ENCODE measurements at places on chromosomes 5 and 9.

DNA sequence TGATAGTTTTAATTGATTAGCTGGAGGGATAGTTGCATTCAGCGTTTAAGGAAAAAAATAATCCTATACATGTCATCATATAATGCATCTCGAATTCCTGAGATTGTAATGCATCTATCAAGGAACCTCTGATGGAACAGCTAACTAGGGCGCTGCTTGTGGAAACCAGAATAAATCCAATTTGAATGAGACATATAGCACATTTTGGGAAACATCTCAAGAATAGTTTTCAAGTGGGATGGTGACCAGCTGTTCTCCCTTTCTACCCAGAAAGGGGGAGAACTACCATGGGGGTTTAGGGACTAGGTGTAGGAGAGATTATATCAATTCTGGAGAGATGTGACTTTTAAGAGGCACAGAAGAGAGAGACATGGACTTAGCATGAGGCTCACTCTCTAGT lies 319.3 kb upstream of the BRINP1 start:
- no peak for DNase-seq

DNA sequence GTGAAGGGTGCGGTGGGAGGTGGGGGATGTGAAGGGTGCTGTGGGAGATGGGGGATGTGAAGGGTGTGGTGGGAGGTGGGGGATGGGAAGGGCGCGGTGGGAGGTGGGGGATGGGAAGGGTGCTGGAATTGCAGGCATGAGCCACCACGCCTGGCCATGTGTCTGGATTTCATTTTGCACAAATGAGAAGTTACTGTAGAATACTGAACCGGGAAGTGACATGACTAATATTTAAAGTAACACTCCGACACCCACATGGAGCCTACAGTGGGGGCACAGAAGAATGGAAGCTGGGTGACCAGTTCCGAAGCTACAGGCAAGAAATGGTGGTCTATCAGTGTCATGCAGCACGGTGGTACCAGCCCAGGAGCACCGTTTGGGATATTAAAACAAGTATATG lies 69.9 kb upstream of the SPTLC1 start:
- DNase-seq: no peak

- no peak for DNase-seq
These were observed 34.6 kb downstream of the USP20 start for GRCh38 chr9:129869585-129870501.

GRCh38 chr9:7234144-7234543 lies 476.4 kb downstream of the KDM4C start:
- peak; percentile 66 for DNase-seq

- no peak for DNase-seq
These were observed 146.8 kb downstream of the SMC2 start for GRCh38 chr9:104240890-104241289.

GRCh38 chr5:55908804-55909203 lies 57.6 kb downstream of the IL31RA start:
- no peak for DNase-seq

DNA sequence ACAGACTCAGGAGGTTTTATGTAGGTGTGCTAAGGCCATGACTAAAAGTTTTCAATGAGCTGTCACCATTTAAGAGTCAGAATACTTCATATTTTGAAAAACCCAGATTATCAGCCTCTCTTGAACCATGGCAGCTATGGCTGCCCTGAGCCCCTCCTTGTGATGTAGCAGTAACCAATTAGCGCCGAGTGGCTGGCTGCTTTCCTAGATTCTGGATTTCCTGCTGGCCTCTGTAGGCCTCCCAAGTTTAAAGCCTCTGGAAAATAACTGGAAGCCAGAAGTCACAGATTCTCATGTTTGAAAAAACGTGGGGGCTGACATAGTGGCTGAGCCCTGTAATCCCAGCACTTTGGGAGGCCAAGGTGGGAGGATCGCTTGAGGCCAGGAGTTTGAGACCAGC lies 25.5 kb downstream of the DAB2IP start:
- DNase-seq: no peak

- no peak for DNase-seq
These were observed 48.5 kb downstream of the MFAP3 start for GRCh38 chr5:154087260-154087659.

DNA sequence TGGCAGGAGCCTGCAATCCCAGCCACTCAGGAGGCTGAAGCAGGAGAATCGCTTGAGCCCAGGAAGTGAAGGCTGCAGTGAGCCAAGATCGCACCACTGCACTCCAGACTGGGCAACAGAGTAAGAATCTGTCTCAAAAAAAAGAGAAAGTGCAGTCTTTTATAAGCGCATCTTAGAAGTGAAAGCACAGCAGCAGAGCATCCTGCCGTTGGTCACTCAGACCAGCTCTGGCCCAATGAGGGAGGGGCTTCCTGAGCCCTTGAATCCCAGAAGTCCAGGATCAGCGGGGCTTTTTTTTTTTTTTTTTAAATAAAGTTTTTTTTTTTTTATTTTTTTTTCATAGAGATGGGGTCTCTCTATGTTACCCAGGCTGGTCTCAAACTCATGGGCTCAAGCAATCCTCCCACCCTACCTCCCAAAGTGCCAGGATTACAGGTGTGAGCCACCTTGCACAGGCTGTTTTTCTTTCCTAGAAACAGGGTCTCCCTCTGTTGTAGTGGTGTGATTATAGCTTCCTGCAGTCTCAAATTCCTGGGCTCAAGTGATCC lies 42.3 kb downstream of the NAIF1 start:
- no peak for DNase-seq

GRCh38 chr5:52892242-52892878 lies 96.8 kb upstream of the ITGA2 start:
- DNase-seq: no peak

- DNase-seq: no peak
These were observed 144.6 kb upstream of the PCA3 start for GRCh38 chr9:76619640-76620039.

- peak; percentile 70 for DNase-seq
These were observed 91.8 kb downstream of the PDE6A start for GRCh38 chr5:149852641-149853330.

DNA sequence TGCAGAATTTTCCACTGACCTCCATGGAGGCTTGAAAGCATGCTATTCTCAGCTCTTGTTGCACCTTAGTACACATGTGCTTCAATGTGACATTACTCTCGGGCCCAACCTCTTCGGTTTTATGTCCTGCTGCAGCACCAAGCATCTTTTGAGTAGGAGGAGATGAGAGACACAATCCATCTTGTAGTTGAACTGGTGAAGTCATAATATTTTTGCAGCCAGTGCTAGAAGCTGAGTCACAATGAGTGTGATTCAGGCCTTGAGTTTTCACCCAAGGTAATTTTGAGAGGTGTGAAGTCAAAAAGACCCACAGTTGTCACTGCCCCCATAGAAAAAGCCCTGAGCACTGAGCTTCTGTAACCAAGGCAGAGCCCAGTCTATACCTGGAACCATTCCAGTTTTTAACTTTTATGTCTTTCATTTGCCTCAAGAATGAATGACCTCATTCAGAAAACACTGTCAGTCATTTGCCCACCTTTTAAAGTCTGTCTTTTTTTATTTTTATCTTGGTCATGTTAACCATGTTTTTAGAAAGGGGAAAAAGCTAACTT lies 117.7 kb downstream of the ZNF462 start:
- no peak for DNase-seq

GRCh38 chr9:33257276-33257675 lies 7.2 kb downstream of the BAG1 start:
- no peak for DNase-seq

DNA sequence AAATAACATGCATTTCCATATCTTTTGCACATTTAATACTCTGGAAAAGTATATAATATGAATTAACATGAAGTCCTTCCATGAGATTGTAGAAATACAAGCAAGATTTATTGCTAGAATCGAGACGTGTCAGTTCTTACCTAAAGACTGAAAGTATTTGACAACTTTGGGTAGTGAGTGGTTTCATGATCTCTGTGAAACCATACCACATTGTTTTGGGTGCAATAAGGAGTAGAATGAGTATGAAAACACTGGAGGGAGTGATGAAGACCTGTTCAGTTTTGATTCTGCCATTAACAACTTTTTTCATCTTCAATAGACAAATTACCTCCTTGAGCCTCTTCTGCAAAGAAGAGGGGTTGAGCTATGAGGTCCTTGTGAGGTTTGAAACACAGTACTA lies 133.7 kb downstream of the NUDT12 start:
- DNase-seq: no peak

DNA sequence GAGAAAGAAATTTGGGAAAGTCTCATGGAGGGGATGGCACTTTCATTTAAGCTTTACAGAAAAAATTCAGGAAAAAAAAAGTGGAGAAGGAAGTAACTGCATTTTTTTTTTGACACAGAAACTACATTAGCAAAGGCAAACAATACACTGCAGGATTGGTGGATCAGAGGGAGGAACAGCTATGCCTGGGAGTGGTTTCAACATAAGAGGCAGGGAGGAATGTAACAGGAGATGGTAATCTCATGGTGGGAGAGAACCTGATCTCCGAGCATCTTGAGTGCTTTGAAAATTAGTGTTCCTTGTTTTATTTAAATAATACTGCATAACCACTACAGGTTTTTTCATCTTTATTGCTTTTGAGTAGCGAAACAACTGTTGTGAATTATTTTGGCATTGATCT lies 249.4 kb downstream of the FAM170A start:
- no peak for DNase-seq

- no peak for DNase-seq
These were observed 24.2 kb downstream of the FAM78A start for GRCh38 chr9:131252120-131252519.

DNA sequence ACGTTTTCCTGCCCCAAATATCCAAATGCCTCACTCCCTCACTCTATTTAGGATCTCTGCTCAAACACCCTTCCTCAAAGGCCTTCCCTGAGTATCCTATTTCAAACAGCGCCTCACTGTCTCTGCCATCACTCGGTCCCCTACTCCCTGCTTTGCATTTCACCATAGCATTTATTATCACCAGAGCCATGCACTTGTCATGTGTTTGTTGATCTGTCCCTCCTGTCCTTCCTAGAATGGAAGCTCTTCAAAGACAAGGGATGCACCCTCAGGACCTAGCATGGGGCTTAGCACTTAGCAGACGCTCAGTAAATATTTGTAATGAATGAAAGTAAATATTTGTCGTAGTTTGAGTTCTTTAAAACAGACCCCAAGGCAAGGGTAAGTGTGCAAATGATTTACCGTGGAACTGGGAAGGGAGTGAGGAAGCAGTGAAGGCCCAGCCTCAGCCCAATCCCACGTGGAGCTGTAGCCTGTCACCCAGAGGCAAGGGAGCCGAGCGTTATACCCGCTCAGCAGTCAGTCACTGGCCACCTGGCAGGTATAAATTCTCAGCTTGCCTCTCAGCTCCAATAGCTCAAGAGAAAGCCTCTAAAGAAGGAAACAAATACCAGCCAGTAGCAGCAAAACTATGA lies 97.7 kb upstream of the KIF2A start:
- no peak for DNase-seq

DNA sequence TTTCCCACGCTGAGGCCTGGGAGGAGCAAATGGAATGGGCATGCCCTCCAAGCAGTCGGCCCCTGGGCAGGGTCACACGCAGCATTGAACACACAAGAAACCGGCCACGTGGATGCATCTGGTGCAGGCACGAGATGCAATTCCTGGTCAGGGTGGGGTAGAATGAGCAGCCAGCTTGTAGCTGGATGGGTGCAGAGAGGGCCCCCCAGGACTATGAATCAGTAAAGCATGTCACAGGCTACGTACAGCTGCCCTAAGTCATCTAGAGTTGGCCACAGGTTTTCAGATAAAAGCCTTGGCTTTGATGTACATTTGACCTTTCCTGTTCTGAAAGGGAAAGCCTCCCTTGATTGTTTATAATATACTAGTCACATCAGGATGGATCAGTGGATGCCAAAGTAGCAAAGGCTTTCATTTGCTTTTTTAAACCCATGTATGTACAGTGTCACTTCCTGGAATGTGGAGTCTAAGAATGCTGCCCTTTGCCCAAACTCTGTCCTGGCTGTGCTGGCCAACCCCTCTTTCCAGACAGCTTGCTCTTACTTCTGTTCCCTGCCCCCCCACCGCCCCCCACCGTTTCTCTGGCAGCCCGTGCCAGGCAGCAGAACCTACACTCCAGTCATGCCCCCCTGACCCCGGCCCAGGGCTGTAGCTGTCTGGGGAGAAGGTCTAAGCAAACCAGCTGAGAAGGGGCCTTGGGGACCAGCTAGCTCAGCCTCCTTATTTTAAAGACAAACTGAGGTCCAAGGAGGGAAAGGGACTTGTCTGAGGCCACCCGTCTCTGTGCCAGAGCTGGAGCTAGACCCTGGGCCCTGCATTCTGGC lies 169.2 kb downstream of the HSPA4 start:
- DNase-seq: no peak

Data from activated naive CD4-positive, alpha-beta T cell treated with anti-CD3 and anti-CD28 coated beads for 36 hours (primary cell).